Activated T-helper 1 cell treated with anti-CD3 and anti-CD28 coated beads, Interleukin-12 subunit alpha, Interleukin-12 subunit beta, Interleukin-2, Interleukin-4 antibody, amounts not matched to agents 30 ng/mL and 10 ng/mL and 1 ng/mL, durations not matched to agents 14 hours and 24 hours and 36 hours (primary cell): ENCODE measurements at places on chromosomes 2 and 18. TPM values are rescaled to one million over a fixed set of nuclear protein-coding genes. Genes with fewer than 3 reads are reported as not detected.
A peak's percentile ranks its signal among the peaks of the same experiment; 100 is the strongest.

ACVR1C gene
- 0.59 and 1.1 TPM in 2 replicates for total RNA-seq

PTH2R gene
- total RNA-seq: 0.10 TPM in 1 of 2 replicates, not detected in the other

- H3K27ac ChIP-seq: no peak overlapping the region
- H3K4me3 ChIP-seq: no peak overlapping the region
- H3K36me3 ChIP-seq: no peaks in the 10 kb centered on the region
- no peaks in the 10 kb centered on the region for H3K4me1 ChIP-seq
- H3K27me3 ChIP-seq: peaks cover 4% of the 10 kb centered on the region
Measured at GRCh38 chr2:31428001-31428418, 13.5 kb upstream of the XDH start.

GRCh38 chr2:12819103-12819475 is 102.4 kb downstream of the TRIB2 start:
- peaks cover 13% of the 10 kb centered on the region for H3K27me3 ChIP-seq
- H3K36me3 ChIP-seq: no peaks in the 10 kb centered on the region
- H3K27ac ChIP-seq: no peak overlapping the region
- peaks cover 5% of the 10 kb centered on the region for H3K4me1 ChIP-seq

DNA sequence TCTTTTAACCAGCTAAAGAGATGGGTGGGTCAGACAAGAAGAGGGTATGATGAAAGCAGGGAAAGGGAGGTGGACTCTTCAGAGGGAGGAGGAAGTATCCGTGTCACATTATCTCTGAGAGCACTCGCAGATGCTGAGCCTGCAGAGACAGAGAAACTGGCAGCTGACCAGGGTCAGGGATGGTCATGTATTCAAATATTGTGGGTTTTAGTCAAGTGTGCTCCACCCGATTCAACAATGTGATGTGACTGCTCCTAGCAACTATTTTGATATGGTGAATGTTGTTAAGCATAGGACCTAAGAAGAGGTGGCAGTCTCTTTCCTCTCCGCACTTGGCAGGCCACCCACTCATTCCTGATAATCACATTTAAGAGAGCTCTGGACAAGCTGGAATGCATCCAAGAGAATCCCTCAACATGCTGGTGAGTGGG is 1.3 kb upstream of the CLIP4 start:
- H3K27ac ChIP-seq: peak overlapping the region; percentile 92
- H3K27me3 ChIP-seq: peaks cover 9% of the 10 kb centered on the region
